ENCODE measurements at places on chromosomes 12 and 14.

- no peak for DNase-seq
Measured at GRCh38 chr14:64865109-64865508, 14.6 kb downstream of the SPTB start.

DNA sequence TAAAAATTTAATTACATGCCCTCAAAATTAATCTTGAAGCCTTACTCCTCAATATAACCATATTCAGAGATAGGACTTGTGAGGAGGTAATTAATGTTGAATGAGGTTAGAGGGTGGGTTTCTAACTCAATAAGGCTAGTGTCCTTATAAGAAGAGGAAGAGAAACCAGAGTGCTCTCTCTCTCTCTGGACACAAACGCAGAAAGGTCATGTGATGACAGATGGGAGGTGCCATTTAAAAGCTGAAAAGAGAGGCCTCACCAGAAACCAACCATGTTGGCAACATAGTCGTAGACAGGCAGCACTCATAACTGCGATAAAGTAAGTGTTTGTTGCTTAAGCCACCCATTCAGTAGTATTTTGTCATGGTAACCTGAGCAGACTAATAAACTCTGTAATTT, 378.5 kb upstream of the LMO3 start:
- no peak for DNase-seq

- DNase-seq, result no peak
Measured at GRCh38 chr12:275812-276211, 13.2 kb upstream of the SLC6A13 start.

DNA sequence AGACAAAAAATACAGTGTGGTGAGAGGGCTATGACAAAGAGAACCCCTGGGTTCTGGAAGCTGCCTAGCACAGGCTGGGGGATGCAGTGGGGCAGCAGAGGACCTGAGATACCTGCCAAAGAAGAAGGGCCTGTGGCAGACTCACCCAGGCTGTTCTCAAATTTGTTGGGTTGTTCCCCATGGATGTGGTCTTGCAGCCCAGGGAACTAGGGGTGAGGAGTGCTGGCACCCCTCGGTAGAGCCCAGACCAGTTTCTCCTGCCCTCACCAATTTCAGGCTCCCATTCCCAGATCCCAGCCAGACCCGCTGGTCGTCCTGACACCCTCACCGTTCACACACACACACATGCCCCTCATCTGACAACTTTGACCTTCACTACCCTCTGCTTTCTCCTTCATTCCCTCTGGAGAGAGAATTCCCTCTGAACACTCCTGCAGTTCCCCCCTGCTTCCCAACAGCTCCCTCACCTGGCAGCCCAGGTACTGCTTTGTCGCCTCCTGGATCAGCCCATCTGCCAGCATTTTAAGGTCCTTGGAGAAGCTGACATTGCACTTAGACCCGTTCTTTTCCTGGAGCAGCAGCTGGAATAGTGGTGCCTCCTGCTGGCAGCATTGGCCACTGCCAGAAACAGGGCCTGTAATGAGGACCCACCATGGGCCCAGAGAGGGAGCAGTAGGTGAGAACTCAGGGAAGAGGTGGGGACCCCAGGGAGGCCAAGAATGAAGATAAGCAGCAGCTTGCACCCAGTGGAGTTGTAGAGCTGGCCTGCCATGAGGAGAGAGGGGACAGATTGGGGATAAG, 5.9 kb upstream of the GDF11 start:
- DNase-seq, result peak; percentile 61

DNA sequence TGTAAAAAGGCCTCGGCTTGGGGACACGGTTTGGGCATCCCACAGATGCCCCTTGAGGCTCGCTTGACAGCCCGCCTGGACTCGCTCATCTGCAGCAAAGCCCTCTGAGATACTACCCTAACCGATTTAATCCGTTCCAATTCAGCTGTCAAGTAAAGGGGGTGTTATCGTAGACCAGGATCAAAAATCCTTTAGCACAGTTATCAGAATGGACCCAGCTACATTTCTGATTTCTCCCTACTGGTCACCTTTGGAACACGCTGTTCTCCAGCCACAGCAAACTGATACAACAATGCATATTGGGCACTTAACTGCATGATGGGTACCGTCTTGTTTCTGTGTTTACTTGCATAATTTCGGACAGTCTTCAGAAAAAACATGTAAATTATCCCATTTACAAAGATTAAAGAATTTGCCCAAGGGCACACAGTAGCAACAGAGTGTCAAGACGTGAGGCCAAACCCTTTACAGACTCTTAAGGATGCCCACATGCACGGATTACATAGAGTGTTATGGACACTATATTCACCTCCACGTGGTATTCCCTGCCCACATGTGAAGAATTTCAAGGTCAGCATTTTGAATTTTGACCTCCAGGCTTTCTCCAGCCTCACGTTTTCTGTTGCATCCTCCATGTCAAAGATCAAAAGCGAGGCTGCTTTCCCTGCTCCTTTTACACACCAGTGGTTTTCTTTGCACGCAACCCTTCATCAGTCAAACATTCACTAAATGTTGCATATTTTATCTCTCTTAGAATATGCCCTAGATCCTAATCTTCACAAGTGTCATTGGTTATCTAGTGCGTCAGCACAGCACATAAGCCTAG, 3.2 kb upstream of the DUSP6 start:
- no peak for DNase-seq

DNA sequence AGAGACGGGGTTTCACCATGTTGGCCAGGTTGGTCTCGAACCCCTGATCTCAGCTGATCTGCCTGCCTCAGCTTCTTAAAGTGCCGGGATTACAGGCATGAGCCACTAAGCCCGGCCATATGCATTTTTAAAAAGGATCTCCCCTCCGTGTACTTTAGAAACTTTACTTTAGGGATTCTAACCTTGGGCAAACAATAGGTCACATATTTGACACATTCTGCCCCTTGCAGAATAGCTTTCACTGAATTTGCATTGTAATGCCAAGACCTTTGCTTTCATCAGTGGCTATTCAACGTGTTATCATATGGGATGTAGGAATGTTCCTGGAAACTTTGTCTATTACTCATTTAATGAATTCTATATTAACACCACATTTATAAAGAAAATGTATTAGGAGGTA, 11.4 kb upstream of the ANKS1B start:
- DNase-seq, result no peak

GRCh38 chr12:111732786-111733185, 33.9 kb upstream of the ALDH2 start:
- DNase-seq, result no peak

Data from COR-L47 (cell line).